ENCODE measurements at places on chromosomes 7 and 10.
A peak's percentile ranks its signal among the peaks of the same experiment; 100 is the strongest.

DNA sequence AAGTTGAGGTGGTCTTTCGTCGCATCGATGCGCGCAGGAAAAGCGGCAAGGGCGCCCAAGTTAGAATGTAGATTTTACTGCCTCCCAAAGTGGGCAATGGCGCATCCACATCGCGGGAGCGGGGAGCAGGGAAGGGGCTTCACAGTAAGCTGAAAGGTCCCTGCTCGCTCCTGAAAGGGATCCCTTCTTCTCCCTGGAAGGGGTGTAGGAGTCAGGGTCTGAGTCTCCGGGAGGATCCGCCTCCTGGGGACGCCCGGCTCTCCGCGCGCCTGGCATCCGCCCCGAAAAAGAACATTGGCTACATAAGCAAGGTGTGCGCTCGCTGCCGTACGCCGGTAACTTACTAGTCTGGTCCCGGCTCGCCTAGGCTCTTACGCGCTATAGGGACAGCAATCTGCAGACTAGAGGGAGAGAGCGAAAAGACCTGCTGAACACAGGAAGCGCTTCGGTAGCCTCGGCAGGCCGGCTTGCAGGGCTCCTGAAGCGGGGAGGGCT is 804 bp downstream of the UNC5B start:
- peak; percentile 61 for DNase-seq

GRCh38 chr7:20513341-20513740 is 102.1 kb upstream of the ABCB5 start:
- DNase-seq: no peak

- DNase-seq: no peak
Observed at GRCh38 chr10:42987121-42987541, 89.7 kb upstream of the RET start.

GRCh38 chr10:102538811-102539210 is 35.0 kb downstream of the SUFU start:
- no peak for DNase-seq

GRCh38 chr7:80804589-80804988 is 114.3 kb downstream of the SEMA3C start:
- no peak for DNase-seq

- DNase-seq: peak; percentile 6
Observed at GRCh38 chr10:94397549-94398370, 4.6 kb upstream of the TBC1D12 start.

- DNase-seq: no peak
Observed at GRCh38 chr7:94250987-94251386, 143.7 kb upstream of the COL1A2 start.

DNA sequence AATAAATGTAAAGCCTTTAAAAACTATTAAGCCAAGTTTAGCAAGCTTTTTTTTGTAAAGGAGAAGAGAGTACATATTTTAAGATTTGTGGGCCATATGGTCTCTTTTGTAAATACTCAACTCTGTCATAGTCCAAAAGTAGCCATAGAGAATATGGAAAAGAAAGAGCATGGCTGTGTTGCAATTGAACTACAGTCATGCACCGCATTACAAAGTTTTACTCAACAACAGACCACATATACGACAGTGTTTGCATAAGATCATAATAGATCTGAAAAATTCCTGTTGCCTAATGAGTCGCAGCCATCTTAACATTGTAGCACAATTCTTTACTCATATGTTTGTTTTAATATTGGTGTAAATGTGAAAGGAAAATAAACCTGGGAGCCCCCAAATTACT is 440.8 kb downstream of the HTR7 start:
- DNase-seq: no peak

DNA sequence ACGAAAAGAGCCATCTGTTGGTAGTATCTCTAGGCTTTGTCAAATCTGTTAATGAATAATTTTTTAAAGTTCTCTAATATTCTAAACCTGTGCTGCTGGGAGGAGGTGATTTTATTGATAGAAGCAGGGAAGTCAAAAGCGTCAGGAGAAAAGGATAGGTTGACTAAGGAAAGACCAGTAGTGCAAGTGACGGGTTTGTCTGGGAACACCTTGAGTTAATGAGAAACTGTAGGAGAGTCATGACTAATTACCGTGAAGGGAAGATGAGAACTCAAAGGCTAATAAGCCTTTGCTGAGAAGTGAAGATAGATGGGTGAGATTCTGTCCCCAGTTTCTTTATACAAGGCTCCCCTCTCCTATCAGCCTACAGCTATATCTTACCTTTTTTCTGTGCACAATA is 5.0 kb upstream of the PDK4 start:
- no peak for DNase-seq

- no peak for DNase-seq
Observed at GRCh38 chr10:89163265-89163995, 43.7 kb downstream of the CH25H start.

DNA sequence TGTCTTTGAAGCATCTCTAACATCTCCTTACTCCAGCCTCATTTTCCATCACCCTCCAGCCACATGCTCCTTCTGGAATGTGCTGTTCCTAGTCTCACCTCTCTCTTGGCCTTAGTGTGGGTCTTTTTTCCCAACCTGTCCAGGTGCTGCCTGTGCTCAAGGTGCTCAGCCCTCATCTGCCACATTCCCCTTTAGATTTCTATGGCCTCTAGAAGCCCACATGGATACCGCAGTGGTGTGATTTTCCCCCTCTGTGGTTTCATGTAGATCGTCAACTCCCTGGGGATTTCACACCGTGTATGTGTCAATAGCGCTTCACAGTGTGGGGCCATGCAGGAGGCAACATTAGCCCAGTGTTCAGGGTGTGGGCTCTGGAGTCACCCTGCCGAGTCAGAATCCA is 32.5 kb downstream of the BMPER start:
- no peak for DNase-seq

GRCh38 chr10:130403153-130404075 is 267.2 kb downstream of the GLRX3 start:
- peak; percentile 62 for DNase-seq

DNA sequence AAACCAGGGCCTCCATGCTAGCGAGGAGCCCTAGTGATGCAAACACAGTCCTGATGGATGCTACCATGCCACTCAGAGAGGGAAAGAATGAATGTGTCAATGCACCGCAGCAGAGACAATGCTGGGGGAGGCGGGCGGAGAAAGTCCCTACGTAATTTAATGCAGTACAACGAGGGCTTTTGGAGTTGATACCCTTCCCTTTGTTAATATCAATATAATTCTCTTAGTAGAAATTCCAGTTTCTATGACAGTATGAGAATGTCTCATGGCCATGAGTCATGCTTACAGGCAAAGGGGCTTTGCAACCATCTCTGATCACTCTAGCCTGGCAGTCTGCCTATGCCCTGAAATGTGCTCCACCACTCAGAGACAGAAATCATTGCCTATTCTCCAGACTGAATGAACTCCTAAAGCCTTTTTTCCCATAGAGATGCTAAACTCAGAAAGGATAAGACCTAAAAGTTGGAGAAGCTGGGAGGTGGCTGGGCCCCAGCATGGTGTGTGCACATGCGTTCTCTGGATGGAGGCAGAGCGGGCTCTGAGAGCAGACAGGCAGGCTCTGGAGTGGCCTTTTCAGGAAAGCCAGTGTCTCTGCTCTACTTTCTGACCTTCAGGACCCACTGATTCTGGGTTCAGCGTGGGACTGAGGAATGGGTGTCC is 20.3 kb upstream of the GIMAP2 start:
- no peak for DNase-seq

GRCh38 chr7:136900005-136900404 is 31.6 kb downstream of the CHRM2 start:
- no peak for DNase-seq

DNA sequence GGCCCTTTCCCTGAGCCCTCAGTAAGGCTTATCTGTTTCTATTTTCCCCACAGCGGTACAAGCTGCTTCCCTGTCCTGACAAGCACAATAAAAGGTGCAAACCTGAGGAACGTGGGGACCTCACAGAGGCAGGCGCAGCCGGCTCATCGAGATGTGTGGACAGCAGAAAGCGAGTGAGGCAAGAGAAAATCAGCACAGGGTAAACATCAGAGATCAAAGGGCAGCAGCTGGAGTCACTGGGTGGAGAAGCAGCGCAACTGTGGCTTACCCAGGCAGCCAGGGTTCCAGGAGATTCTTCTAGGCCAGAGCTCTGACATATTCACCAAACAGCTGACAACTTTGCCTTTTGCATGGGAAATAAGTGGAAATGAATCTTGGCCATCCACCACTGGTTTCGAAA is 212.6 kb downstream of the WDR11 start:
- no peak for DNase-seq

GRCh38 chr7:43625453-43625852 is 42.5 kb downstream of the STK17A start:
- no peak for DNase-seq

DNA sequence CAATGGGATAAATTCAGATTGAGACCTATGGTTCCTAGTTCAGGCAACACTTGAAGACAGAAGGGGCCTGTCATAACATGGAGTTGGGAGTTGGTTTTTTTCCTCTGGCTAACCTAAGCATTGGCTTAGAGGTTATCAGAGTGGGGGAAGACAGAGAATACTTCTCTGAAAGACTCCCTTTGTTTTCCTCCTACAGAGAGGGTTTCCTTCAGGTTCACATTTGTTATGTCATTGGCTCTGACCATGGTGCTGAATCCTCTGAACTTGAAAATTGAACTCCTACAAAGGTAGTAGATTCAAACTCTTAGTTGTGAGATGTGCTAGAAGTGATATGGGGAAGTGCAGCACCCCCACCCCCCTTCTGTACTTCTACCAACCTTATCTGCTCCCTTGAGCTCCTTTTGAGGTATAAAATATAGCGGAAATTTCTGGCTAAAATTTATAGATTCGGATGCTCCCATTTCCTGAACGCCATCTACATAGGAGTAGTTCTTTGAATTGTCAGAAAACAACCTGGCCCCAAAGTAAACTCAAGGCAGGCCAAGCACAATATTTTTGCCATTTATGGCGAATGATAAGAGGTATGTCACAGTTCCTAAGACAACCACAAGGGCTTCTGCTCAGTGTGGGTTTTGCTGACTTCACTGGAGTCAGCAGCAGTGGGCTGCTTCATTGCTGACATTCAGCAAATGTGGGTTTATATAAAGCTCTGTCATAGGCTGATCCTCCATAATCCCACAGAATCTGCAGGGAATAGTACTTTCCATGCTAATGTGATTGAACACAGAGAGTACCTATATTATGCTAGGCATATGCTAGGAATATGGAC is 131.6 kb upstream of the KLF14 start:
- no peak for DNase-seq

GRCh38 chr7:70634610-70635068 is 497.3 kb upstream of the GALNT17 start:
- DNase-seq: no peak

GRCh38 chr10:95263864-95264226 is 27.0 kb downstream of the PDLIM1 start:
- DNase-seq: no peak

DNA sequence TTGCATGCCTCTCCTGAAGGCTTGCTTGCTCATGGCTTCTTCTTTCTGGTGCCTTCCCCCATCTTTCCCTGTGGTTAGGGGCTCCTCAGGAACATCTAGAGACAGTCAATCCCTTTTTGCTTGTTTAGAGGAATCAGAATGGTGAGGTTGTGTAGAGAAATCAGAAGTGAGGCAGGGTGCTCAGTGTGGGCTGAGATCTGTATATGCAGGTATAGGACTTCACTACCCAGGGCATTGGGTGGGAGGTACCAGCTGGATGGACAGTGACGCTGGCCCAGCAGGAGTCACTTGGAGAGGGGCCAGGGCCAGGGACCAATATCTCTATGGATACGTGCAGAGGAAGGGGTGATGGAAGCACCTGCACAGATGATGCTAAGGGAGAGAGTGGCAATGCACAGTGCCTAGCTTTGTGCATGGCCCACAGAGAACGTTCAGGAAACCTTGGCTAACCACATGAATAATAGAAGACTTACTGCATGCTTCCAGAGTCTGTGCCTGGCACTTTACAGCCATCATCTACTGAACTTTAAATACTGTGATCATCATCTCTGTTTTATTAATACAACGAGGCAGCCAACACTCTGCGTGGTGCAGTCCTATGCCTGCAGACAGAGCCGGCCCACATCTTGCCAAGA is 255.2 kb downstream of the ABCA13 start:
- no peak for DNase-seq

- no peak for DNase-seq
Observed at GRCh38 chr10:23406409-23406808, 32.5 kb upstream of the OTUD1 start.

DNA sequence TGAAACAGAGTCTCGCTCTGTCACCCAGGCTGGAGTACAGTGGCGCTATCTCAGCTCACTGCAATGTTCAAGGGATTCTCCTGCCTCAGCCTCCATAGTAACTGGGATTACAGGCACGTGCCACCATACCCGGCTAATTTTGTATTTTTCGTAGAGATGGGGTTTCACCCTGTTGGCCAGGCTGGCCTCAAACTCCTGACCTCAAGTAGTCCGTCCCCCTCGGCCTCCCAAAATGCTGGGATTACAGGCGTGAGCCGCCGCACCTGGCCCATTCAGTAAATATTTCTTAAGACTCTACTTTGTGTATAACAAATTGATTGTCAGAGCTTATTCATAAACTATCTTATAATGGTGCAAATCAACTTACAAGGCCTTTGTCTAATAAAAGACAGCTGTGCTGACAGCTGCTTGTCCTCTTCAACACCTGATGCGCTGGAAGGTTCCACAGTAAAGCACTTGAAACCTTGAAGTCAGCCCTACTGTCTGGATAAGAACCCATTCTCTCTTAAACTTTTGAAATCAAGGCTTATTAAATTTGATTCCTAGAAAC is 14.7 kb downstream of the ECHDC3 start:
- no peak for DNase-seq

- no peak for DNase-seq
Observed at GRCh38 chr7:12423355-12423996, 19.8 kb upstream of the VWDE start.

DNA sequence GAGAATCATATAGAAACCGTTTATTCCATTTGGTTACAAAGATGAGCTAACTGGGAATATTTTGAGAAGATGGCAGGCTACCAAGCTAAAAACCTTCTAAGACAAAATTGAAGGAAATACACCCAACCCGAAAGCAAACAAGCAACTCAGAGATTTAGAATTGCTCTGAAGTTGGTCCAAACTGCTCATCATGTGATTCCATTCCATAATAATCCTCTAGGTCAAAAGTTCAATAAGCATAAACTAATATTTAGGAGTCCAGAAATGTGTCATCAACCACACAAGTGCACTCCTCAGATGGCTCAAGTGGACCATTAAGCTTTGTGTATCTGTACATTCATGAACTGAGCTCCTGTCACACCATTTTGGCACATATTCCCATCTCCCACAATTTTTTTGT is 28.7 kb downstream of the DGKI start:
- DNase-seq: no peak

GRCh38 chr10:22795546-22795945 is 81.2 kb upstream of the PIP4K2A start:
- no peak for DNase-seq
